Activated CD4-positive, alpha-beta T cell treated with anti-CD3 and anti-CD28 coated beads, Interleukin-2, Interleukin-6, amounts not matched to agents 100 ng/mL and 50 ng/mL, durations not matched to agents 16 hours and 8 hours (primary cell): ENCODE measurements at places on chromosomes 6 and 20.
A peak's percentile ranks its signal among the peaks of the same experiment; 100 is the strongest.

DNA sequence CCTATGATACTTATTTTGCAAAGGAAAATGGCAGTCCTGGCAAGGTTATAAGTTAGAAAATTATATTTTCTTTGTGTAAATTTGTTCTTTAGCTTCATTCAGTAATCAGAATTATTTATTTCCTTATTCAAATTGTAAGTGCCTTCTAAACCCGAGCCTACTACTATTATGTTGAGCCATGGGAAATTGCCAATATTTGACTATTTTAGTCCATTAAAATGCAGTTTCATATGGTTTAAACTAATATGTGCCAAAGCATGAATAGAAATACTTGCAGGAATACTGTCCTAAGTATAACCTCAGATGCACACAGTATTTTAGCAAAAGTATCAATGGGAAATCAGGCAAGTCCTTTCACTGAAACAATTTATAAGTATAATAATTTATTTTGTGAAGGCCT is 228.4 kb downstream of the LAMA2 start:
- DNase-seq, result no peak

DNA sequence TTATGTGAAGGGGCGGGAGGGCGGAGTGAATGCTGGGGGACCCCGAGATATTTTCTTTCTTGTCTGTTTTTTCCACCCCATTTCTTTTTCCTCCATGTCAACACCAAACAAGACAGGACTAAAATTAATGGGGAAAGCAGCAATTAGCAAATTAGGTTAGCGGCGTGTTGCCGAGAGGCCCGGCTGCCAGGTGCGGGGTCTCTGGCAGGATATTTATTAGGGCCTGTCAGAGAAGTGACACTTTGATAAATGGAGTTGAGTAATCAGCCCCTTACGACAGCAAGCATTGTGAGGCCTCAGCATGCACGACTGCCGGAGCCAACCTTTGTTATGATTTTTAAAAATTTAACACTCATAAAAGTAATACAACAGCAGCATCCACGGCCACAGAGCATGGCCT is 193.8 kb downstream of the DHX35 start:
- no peak for DNase-seq

- no peak for DNase-seq
These were observed 6.2 kb upstream of the CD93 start for GRCh38 chr20:23092384-23092756.

- no peak for DNase-seq
These were observed 1.5 kb downstream of the PPP1R14C start for GRCh38 chr6:150144294-150144868.

DNA sequence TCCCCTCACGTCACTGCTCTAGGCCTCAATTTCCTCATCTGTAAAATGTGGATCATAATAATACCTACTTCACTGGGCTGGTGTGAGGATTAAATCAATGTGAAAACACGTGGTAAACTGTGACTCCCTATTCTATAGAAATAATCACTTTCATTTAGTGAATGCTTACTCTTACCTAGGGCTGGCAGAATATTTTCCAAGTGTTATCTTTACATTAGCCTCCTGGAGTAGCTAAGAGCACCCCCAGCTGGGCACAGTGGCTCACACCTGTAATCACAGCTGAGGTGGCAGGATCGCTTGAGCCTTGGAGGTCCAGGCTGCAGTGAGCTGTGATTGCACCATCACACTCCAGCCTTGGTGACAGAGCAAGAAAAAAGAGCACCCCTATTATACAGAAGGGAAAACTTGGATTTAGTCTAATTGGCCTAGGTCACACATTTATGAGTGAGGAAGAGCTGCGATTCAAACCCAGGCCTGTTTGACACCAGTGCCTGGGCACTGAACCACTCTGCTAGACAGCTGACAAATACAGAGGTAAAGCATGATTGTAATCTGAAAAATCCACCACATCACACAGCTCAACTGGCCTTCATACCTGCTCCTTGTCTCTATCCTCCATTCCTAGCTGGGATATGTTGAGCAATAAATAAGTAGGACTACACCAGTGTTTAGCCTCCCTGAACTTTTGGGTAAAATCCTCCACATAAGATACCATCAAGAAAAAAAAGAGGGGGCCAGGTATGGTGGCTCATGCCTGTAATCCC is 1.4 kb upstream of the SNTA1 start:
- DNase-seq, result peak; percentile 44

DNA sequence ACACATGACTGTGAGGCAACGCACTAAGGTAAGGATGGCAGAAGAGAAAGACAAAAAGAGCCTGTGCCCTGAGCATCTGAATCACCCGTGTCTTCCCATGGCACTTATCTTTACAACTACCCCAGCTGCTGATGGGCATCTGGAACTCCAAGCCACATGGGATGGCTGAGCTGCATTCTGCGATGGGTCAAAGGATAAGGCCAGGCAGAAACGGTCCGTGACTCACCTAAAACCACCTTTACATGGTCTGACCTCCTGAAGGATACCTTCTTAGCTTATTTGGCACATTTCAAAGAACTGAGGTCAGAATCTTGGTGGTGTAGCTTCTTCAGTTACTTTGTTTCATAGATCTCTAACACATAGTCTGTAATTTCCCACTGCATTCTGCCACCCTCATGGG is 99.7 kb downstream of the DNAH8 start:
- no peak for DNase-seq

DNA sequence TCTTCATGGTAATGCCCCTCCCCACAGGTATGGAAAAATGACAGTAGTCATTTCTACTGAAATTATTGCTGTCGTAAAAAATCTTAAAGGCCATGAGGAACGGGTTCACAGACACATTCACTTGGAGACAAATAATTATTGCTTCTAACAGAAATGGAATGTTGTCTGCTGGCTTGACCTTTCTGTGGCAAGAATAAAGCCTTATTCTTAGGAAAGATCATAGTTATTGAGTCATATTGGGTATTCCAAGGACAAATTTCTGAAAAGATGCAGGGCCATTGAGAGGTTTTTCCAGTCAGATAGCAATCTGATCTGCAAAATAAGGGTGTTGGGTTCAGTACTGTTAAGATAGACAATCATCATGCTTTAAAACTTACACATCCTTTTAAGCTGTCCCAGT is 29.2 kb downstream of the AKAP7 start:
- no peak for DNase-seq

DNA sequence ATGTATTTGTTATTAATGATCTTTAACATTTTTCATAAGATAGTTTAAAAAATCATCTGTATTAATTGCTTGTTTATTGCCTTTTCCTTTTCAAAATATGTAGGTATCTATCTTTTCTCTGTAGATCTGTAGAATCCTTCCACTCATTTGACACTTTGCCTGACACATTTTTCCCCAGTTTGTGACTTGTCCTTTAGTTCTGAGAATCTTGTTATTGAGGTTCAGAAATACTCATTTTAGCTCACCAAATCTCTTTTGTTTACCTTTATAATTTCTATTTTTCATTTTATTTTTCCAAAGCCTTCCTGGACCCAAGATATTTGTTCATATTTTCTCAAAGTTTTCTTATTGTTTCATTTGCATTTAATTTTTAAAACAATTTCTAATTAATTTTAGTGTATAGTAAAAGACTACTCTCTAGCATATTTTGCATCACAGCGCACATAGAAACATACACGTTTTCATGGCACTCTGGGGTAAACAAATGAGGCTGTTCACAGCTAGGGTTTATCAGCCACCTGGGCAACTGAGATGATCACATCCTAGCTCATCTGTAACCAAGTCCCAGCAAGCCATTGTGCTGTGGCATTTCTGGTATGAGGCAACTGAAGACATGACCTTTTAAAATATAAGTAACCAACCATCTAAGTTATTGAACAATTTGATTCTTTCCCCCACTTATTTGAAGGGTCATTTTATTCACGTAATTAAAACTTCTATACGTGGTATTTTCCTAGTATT is 275.7 kb downstream of the ADGB start:
- DNase-seq, result no peak

- no peak for DNase-seq
These were observed 136.4 kb upstream of the JARID2 start for GRCh38 chr6:15109338-15110090.

- DNase-seq, result no peak
These were observed 356.8 kb upstream of the AGPAT4 start for GRCh38 chr6:161630674-161631073.

DNA sequence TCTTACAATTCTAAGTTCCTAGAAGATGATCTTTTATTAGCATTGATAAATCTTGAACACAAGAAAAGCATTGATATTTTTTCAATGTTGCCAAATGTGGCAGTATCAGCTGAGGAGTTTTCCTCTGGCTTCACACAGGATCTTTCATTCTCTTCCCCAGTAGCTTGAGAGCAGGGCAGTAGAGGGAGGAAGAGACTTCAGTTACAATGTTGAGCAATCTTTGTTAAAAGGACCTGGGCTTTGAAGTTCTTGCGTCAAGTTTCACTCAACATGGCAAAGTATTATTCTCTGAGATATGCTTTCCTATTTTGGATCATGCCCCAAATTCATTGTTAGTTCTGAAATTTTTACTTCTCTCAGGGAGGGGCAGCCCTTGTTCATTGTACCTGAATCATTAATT is 238.0 kb downstream of the COL12A1 start:
- DNase-seq, result no peak

DNA sequence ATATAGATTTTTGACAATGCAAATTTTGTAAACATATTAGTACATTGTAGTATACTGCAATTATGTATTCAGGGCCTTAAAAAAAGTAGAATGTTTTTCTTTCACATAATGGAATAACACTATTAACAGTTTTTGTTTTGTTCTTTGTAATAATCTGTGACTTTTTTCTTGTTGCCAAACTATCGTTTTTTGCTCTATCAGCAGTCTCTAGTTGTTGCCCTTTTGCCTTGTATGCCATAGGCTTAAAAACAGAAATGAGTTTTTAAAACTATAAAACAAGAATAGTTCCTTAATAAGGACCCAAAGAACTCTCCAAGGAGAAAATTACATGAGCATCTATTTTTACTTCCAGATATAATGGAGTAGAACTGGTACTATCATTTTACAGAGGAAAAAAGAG is 29.5 kb downstream of the REPS1 start:
- DNase-seq, result no peak
